Bladder microvascular endothelial cell (primary cell): ENCODE measurements at places on chromosomes 6 and 20. TPM values are rescaled to one million over a fixed set of nuclear protein-coding genes. Genes with fewer than 3 reads are reported as not detected.

MAS1 gene
- total RNA-seq, result under 0.01 TPM in 1 of 2 replicates, not detected in the other

TMEM14C gene
- total RNA-seq, result 63.4 and 80.1 TPM in 2 replicates

GGTLC1 gene
- not detected in 2 replicates for total RNA-seq

SPINT4 gene
- not detected in 2 replicates for total RNA-seq

DEFB124 gene
- not detected in 2 replicates for total RNA-seq

SCUBE3 gene
- 0.65 and 3.0 TPM in 2 replicates for total RNA-seq

CNBD2 gene
- 3.4 TPM in 2 replicates for total RNA-seq

C6orf118 gene
- total RNA-seq, result not detected in 2 replicates

VWA7 gene
- 0.32 and 0.38 TPM in 2 replicates for total RNA-seq

FGD2 gene
- total RNA-seq, result not detected in 2 replicates

KHDRBS2 gene
- not detected in 2 replicates for total RNA-seq

C6orf58 gene
- total RNA-seq, result under 0.01 and 0.50 TPM in 2 replicates

DNMT3B gene
- 1.7 and 4.0 TPM in 2 replicates for total RNA-seq

BTBD3 gene
- 43.7 and 78.5 TPM in 2 replicates for total RNA-seq

SLC52A3 gene
- 0.13 TPM in 1 of 2 replicates, not detected in the other for total RNA-seq

TMEM217 gene
- 6.8 and 28.6 TPM in 2 replicates for total RNA-seq

BPIFB1 gene
- total RNA-seq, result not detected in 2 replicates

ABHD16B gene
- total RNA-seq, result not detected in 2 replicates

SFTA2 gene
- total RNA-seq, result 0.16 TPM in 1 of 2 replicates, not detected in the other

BANF2 gene
- total RNA-seq, result not detected in 2 replicates

CASS4 gene
- total RNA-seq, result not detected in 2 replicates
